HS-5 (cell line): ENCODE measurements at places on chromosomes 5 and 9.

DNA sequence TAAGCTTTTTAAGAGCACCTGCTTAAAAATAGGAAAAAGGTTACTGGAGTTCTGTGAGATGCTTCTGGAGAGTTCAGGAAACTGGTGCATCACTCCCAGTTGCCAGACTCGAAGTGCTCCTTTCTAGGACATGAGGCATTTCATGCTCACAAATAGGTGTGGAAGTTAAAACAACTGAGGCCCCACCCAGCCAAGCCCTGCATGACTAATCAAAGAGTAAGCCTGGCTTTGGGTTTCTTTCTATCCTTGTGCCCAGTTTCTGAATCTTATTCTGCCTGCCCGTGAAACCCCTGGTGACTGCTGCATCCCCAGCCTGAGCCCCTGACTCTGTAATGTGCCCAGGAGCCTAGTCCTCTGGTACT lies 7.7 kb downstream of the SPINK9 start:
- no peak for DNase-seq

- no peak for DNase-seq
Observed at GRCh38 chr9:87783180-87783579, 57.3 kb downstream of the CTSL start.

DNA sequence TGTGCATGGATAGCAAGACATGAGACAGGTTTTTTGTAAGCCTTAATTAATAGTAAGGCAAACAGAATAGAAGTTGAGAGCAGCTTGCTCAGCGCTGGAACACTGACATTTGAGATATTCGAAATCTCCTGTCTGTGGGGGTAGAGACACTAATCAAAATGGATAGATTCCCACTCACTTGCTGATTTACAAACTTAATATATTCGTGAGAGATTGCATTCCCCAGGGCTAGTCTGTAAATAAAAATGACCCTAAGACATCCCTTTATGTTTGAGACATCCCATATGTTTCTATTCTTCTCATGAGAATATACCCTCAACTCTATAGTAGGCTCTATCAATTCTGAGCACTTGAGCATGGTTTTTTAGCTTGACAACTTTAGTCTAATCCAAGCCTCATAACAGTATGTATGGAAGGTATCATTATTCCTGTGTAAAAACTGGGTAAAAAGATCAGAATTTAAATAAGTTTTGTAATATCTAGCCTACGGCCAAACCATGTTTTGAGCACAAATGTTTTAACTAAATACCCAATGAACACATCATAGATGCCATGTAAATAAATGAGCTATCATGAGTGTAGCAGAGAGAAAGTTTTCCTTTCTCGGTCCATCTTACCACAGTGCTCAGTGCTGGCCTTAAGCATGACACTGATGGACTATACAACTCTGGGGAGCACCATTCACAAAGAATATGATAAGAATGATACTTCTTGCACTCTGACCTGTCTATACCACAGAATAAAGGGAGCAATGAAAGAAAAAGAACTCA lies 609.2 kb downstream of the PSAT1 start:
- no peak for DNase-seq

DNA sequence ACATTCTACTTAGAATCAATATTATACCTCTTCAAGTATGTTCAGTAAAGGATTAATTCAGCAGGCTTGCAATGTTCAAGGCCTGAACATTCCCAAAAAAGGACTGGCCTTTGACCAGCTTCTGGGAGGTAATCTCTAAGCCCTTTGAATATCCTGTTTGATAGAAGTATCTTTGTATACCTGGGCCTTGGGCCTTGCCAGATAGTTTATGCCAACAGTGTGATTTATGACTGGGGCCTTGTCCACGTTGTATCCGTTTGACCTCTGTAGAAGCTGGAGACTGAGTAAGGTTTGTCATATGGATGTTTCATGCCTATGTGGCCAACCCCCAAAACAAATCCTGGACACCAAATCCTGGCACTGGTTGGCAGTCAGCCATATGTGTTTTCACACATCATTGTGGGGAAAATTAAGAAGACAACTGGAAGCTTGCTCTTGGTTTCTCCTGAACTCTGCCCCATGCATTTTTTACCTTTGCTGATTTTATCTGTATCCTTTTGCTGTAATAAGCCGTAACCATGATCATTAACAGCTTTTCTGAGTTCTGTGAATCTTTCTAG lies 92.1 kb downstream of the RMI1 start:
- no peak for DNase-seq

DNA sequence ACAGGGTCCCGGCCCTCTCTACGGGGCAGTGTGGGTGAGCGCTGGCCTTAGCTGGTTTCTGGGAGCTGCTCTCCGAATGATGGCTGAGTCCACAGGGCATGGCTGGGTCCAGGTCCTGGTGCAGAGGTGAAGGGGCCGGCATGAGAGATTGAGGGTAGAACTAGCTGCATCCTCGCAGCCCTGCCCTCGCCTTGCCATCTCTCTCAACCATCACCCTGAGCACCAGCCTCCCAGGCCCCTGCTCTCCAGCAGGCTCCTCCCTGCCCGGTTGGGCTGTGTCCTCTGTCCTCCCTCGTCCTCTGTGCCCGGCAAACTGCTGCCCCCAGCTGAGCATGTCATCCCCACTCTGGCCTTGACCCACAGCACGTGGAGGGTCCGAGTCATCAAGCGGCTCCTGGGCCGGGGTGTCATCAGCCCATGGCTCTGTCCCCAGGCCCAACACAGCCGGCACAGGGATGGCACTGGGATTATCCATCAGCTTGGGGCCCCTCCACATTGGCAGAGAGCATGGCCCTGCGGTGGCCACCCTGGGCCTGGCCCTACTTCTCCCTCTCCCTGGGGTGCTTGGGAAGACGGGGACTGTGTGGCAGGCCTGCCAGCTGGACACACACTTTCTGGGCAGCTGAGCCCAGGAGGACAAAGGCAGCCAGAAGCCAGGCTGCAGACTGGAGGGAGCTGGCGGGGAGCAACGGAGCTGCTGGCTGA lies 8.4 kb downstream of the FLT4 start:
- DNase-seq = no peak

GRCh38 chr5:1521671-1522600 lies 1.8 kb downstream of the LPCAT1 start:
- DNase-seq = peak; percentile 39

DNA sequence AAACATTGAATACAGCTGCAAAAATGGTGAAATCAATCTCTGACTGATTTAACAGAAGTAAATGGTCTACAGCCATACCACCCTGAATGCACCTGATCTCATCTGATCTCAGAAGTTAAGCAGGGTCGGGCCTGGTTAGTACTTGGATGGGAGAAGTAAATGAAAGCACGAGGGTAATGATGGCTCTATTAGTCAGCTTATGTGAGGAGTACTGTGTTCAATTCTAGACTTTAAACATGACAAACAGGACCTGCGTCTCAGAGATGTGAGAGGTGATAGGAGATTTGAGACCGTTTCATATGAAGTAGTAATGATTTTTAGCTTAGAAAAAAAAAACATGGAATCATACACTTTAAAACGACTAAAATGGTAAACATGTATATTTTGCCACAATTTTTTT lies 77.1 kb upstream of the SUSD1 start:
- no peak for DNase-seq

DNA sequence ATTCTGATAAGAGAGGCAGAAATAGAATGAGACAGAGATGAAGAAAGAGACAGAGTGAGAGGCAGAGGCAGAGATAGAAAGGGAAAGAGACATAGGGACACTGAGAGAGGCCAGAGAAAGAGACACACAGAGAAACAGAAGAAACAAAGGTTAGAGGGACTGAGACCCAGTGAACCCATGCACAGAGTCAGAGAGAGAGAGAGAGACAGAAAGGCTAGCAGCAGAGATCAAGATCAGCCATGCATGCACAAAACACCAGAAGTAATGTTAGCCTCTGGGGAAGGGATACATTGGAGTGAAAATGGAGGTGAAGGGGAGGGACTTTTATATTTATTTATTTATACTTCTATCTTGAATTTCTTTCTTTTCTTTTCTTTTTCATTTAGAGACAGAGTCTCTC lies 14.1 kb upstream of the SPARC start:
- no peak for DNase-seq

- no peak for DNase-seq
Observed at GRCh38 chr5:15363601-15364000, 136.4 kb upstream of the FBXL7 start.

DNA sequence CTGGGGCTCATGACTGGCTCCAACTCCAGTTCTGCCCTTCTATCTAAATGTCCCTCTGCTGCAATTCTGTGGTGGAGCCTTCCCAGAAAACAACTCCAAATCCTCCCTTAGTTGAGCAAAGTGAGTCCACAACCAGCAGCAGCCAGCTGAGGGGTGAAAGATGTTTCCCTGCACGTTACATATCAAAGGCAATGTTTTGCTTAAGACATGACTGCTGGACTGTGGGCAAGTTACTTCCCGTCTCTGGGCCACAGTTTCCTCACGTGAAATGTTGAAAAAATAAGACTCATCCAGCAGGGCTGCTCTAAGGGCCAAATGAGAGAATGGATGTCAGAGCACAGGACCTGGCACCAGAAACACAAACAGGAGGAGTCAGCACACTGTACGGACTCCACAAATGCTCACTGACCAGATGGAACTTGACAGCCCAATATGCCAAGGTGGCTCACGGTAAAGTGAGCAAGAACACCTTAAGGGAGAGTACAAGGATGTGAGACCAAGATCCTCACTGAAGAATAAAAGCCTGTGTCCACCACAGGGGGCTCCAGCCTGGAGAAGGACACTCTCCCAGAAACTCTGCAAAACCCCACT lies 138.4 kb upstream of the ABCA1 start:
- no peak for DNase-seq

GRCh38 chr5:163512526-163512925 lies 7.1 kb downstream of the MAT2B start:
- DNase-seq = no peak

GRCh38 chr9:133032171-133032570 lies 1.4 kb downstream of the GTF3C5 start:
- DNase-seq = no peak

- DNase-seq = no peak
Observed at GRCh38 chr9:82281066-82281465, 292.5 kb downstream of the SPATA31D1 start.

DNA sequence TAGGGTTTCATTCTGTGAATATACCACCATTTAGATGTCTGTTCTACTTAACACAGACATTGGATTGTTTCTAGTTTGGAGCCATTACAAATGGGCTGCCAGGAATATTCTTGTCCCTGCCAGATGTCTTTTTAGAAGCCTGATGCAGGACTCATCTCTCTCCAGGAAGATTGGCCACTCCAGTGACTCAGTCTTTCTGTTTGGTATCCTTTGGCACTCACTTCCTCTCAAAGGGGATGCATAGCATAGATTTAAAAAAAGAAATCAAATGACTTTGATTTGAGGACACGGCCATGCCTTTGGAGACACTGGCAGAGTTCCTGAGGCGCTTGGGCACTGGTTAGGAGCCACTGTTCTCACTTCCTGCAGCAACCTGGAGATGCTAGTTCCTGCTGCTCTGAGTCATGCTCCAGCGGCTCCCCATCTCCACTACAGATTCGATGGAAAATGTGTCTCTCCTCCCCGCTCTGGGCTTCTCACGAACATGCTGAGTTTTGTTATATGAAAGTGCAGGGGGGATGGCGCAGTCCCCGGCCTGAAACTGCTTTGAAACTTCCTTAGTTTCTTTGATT lies 3.5 kb upstream of the ZNF366 start:
- DNase-seq = peak; percentile 38

- no peak for DNase-seq
Observed at GRCh38 chr9:92289708-92290390, 3.6 kb downstream of the IARS1 start.

DNA sequence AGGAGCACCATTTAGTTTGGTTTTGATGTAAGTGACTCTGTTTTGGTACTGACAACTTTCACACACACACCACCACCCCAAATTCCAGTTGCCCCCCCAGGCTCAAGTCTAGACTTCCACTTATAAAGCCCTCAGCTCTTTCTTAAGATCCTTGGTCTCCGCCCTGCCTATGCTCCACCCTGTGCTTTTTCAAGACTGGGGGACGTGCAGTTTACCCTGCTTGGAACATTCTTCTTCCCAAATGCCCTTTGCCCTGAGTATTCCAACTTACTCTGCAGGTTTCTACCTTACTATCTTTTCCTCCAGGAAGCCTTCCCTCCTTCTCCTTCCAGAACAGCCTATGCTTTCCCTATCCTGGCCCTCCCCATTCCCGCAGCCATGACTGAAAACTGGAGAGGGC lies 1.5 kb upstream of the TRIM14 start:
- DNase-seq = no peak

DNA sequence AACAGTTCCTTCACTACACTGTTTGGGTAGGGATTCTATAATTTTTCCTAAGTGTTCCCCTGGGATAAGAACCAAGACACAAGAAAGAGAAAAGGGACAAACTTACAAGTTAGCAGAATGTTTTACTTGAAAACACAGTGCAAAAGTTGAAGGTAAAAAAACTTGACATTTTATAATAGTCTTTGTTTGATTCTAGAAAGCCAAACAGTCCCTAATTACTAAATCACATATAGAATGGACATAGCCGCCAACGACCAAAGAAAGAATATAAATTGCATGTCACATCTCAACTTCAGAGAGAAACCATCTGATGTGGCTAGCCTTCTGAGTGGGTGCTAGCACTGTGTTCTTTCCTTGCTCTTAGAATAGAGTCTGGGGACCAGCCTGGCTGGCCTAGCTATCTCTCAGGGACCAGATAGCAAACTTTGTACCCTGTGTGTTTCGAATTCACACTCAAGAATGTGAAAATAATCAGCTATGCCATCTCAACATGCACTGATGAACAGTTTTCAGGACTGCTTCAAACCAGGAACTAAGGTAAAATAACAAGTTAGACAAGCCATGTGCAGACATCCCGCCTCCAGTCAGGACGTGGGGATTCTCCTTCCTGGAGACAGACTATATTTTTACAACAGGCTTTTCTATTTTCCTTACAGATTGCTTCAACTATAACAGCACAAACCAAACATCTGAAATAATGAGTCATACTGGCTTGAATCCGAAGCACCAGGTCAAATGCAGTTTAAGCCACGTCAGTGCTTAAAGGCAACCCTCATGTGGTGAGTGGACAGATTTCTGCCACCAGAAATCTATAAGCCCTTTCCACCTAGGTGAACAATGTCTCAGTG lies 53.7 kb downstream of the LHFPL2 start:
- DNase-seq = peak; percentile 94

GRCh38 chr5:119393746-119394145 lies 37.9 kb downstream of the TNFAIP8 start:
- no peak for DNase-seq

DNA sequence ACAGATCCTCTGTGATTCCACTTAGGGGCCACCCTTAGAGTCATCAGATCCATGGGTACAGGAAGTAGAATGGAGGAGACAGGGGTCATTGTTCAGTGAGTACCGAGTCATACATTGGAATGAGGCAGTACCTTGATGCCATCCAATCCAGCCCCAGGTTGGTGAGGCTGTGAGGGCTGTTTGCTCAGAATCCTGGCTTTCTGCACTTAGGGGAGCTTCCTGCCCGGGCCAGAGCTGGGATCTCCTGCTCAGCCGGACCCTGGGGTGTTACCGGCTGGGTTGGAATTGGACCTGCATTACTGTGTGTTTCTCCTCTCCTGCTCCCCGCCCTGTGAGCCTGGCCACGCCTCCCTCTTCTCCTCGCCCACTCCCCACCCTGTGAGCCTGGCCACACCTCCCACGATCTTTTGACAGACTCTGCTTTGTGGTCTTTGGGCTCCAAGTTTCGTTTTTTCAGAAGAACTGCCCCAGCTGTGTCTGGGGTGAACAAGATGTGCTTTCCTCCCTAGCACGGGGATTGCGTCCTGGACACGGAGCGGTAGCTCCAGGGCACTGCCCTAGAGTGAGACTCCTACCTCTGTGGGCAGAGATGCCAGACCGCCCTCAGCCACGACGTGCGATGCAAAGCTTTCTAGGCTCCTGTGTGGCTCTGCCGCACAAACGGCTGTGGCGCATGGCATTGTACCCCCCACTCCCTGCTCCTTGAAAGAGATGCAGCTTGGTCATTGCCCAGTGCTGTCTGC lies 15.4 kb downstream of the TRAF2 start:
- peak; percentile 53 for DNase-seq
